ENCODE measurements at places on chromosomes 5 and 9.

DNA sequence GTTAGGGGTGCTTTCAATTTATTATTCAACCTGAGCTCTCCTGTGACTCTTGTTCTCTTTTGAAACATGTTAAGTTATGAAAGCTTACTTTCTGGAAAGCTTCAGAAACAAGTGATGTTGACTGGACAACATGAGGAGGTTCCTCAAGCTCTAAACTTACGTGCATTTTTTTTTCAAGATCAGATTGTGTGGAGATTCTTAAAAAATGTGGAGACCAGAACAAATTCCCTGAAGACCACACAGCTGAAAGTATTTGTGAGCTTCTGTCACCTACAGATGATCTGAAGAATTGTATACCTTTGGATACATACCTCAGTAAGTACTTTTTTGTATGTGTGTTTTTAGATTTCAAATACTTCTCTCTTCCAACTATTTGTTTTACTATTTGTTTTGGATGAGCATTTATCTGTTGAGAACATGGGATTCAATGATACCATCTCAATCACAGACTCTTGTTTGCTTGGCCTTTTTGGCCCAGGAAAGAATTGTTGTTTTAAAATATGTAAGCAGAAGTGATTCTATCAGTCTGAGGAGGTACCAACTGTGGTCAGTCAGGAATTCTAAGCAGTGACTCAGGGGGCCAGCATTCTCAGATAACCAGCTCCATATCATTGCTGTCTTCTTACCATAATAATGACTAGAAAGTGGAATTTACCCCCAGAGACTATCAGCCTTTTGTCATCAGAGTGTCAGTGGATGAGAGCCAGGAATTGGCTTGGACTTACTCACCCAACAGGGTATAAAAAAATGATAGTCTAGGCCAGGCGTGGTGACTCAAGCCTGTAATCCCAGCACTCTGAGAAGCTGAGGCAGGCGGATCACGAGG is 34.4 kb upstream of the GLIPR2 start:
- no peak for DNase-seq

DNA sequence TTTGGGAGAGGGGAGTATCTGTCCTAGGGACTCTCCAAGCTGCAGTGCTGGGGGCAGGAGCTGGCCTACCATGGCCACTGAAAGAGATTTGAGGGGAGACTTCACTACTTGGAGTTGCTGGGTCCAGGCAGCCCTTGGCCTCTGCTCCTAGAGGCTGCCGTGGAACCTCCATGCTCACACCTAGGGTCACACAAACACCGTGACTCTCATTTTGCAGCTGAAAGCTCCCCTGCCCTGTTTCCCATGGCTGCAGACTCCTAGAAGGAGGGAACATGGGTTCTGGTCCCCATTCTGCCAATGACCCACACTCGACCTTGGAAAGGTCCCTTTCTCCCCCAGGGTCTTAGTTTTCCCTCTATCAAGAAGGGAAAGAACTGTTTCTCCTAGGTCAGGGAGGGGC is 147.1 kb upstream of the PPP1R26 start:
- no peak for DNase-seq

DNA sequence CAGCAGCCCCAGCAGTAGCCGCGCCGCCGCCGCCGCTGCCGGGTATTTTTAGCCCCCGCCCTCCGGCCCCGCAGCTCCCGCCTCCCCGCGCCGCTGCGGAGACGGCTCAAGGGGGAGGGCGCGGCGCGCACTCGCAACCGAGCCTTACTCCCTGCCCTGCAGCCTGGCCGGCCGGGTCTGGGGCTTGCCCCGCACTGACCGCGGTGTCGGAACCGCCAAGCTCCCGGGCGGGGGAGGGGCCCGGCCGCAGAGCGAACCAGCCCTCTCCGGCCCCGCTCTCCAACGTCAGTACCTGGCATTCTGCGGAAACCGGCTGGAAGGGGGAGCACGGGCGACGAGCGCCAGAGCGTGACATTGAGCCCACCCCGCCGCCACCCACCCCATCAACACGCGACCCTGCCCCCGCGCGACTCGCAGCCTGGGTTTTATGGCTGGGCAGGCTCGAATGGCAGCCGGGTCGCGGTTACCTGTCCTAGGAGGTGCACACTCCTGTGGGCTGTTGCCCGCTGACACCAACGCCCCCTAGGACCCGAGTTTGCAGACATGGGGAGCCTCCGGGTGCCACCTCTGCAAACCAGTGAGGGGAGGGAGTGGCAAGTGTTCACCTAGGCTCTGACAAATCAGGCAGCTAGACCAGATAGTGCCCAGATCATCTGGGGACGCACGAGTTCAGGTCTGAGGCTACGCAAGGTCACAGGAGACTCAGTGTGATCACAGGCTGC is at the start of gene ACSL6:
ACSL6 (minus strand) TSS at position 37 of the 722 bp plus-strand sequence. CDS start 105 bp downstream, outside the sequence.
- no peak for DNase-seq

- no peak for DNase-seq
Observed at GRCh38 chr5:69010476-69010875, 83.3 kb upstream of the SLC30A5 start.

DNA sequence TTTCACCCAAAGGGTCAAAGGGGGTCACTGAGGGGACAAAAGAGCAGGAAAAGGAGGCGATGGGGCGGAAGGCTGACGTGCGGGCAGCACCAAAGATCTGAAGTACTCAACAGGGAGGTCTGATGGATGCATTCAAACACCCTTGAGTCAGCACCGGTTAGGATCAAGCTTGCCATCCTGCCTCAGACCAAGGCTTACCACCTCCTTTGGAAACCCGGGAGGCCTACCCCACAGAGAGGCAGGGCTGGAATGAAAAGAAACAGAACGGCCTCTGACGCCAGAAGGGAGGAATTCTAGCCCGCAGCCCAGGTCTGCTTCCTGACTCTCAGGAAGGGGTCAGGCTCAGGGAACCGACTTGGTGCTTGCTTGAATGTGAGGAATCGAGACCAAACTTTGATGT is 125.6 kb downstream of the PAPPA start:
- DNase-seq = no peak

DNA sequence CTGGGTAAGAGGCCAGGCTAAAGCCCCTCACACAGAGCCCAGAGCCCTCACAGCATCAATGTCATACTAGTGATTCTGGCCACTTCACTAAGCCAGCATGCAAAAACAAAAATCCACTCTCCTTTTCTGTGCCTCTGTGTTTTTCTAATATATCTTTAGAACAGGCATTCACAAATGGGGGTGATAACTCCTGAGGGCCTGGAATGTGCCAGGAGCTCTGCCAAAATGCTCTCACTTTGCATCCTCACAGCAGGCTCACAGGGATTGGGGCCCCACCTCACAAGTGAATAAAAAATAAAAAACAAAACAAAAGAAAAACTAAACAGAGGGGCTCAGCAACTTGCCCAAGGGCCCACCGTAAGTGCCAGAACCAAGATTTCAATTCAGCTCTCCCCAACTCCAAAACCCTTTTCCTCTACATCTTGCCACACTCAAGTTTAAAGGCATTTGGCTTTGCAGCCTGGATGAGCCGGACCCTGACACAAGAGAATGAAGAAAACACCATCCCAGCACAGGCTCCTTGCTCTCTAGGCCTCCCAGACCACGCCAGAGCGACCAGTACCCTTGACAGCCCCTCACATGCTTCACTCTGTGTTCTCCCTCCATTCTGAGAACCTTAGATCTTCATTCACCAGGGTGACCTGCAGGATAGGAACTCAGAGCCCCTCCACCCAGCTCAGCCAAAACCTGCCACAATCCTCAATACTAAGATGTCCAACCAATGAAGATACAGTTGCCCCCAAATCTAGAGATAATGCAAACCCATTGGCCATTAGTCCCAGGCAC is 51.3 kb downstream of the SAXO1 start:
- DNase-seq = no peak

GRCh38 chr5:131382407-131383395 is 118.8 kb downstream of the CDC42SE2 start:
- DNase-seq = peak; percentile 82

DNA sequence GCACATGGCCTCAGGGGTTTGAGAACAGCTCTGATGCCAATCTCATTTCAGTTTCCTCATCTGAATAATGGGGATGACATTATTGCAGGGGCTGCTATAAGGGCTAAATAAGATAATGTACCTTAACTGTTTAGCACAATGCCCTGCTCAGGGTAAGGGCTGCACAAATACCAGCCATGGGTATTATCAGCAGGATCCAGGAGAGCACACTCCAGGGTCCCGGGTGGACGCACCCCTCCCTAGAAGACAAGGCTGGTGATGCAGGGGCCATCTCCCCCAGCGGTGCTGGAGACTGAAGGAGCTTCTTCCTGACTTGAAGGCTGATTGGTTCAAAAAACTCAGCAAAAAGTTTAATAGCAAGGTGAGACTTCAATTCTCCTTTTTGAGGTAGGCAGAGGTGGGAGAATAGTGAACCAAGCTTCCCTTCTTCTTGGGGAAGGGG is 2.7 kb upstream of the CXXC5 start:
- no peak for DNase-seq

DNA sequence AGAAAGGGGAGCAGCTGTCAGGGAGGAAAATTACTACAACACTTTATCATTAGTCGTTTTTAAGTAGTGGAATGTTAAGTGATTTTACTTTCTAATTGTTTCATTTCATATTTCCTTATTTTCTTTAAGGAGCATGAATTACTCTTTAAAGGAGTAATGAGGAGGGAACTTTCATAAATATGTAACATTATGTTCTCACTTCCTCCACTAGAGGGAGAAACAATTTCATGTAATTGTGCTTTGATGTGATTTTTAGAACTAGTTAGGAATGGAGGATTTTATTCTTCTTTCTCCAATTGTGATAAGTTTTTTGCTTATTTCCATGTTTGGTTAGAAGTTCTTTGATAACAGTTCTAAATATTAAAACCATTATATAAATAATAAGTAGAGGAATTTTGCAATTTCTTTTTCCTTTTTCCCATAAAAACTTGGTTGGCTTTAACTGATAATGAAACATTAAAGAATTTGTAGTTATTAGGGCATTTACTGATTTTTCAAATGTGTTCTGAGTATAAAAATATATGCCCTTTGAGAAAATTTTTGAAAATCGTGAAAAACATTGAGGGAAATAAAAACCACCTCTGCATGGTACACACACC is 25.6 kb downstream of the CEP78 start:
- peak; percentile 3 for DNase-seq

- DNase-seq = no peak
Observed at GRCh38 chr9:78015241-78015640, 16.4 kb downstream of the GNAQ start.

- DNase-seq = no peak
Observed at GRCh38 chr9:94135222-94135621, 51.0 kb downstream of the PTPDC1 start.

GRCh38 chr5:172886974-172887501 is 53.0 kb downstream of the ERGIC1 start:
- no peak for DNase-seq

- no peak for DNase-seq
Observed at GRCh38 chr9:534886-535285, 306.6 kb upstream of the DMRT1 start.

DNA sequence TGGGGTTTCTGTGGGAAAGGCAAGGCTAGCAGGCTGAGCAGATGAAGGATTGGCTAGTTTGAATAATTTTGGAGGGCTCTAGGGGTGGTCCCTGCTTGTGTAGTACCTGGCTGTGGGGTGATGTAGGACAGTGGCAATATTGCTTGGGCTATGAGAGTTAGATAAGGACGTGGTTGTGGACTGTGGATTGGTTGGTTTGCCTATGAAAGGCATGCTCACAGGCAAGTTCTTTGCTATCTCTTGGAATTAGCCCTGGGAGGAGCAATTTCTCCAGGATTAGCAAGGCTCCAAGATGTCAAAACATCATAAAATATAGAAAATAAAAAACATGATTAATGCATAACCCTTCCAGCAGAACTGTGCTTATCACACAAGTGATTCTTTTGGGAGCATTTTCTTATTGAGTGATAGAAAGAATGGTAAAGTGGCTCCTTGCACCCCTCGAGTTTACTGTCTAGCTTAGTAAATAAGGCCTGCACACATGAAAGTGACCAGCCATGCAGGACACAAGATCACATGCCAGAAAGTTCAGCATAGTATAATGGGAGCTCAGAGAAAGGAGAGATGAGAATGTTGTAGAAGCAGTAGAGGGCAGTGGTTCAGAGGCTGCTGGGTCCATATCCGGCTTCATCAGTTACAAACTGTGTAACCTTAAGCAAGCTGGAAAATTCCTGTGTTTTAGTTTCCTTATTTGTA is 13.8 kb downstream of the AOPEP start:
- no peak for DNase-seq

GRCh38 chr5:178661836-178662540 is 35.1 kb upstream of the CLK4 start:
- DNase-seq = no peak

- no peak for DNase-seq
Observed at GRCh38 chr5:173534031-173534430, 82.4 kb downstream of the BOD1 start.

GRCh38 chr9:105151686-105151995 is 92.8 kb upstream of the SLC44A1 start:
- no peak for DNase-seq

- DNase-seq = no peak
Observed at GRCh38 chr5:136209346-136209910, 16.5 kb upstream of the SMIM32 start.

GRCh38 chr5:149839761-149840160 is 104.8 kb downstream of the PDE6A start:
- DNase-seq = no peak

DNA sequence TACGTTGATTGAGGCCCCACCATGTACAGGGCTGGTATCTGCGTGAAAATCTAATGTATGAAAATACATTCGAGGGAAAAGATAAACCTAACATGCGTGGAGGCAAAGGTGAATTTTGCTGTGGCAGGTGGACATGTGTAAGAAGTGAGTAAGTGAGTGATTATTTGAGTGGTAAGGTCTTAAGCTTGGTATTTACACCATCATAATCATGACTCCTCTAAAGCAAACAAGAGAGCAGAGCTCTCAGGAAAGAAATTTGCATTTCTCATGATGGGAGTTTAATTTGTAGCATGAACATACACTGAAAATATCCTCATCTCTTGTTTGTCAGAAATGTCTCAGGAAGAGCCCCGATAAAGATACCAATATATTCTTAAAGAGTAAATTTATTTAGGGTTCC is 260.6 kb downstream of the PSAT1 start:
- no peak for DNase-seq

DNA sequence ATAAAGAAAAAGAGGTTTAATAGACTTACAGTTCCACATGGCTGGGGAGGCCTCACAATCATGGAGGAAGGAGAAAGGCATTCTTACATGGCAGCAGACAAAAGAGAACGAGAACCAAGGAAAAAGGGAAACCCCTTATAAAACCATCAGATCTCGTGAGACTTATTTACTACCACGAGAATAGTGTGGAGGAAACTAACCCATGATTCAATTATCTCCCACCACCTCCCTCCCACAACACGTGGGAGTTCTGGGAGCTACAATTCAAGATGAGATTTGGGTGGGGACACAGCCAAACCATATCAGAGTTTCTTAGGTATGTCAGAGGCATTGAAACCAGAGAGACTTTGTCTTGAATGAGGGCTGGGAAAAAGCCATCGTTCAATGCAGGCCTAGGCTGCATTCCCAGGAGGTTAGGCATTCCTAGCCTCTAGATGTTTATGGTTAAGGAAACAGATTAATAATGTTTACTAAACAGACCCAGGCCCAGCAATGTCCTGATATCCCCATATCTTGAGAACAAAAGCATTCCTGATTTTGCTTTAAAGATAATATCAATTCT is 7.5 kb upstream of the PAIP1 start:
- no peak for DNase-seq

All from GM12864 (cell line).